ENCODE measurements at places on chromosomes 3 and 15. TPM values are rescaled to one million over a fixed set of nuclear protein-coding genes. Genes with fewer than 3 reads are reported as not detected.
A peak's percentile ranks its signal among the peaks of the same experiment; 100 is the strongest.

CTXN2 gene
- not detected for polyA plus RNA-seq

GRCh38 chr15:69600556-69601085, 148.0 kb downstream of the RPLP1 start:
- H3K36me3 ChIP-seq = no peaks in the 10 kb centered on the region
- DNase-seq = no peak
- H3K27me3 ChIP-seq = peaks cover 16% of the 10 kb centered on the region
- no peak overlapping the region for H3K27ac ChIP-seq
- no peaks in the 10 kb centered on the region for H3K4me1 ChIP-seq

- no peak overlapping the region for H3K4me3 ChIP-seq
- no peaks in the 10 kb centered on the region for H3K27me3 ChIP-seq
- DNase-seq = no peak
- no peaks in the 10 kb centered on the region for H3K36me3 ChIP-seq
- no peak overlapping the region for H3K27ac ChIP-seq
Measured at GRCh38 chr3:156317462-156318074, 197.2 kb downstream of the KCNAB1 start.

GRCh38 chr15:58360421-58361090, 71.2 kb upstream of the LIPC start:
- peaks cover 9% of the 10 kb centered on the region for H3K36me3 ChIP-seq
- peaks cover 27% of the 10 kb centered on the region for H3K4me1 ChIP-seq
- peaks cover 1% of the 10 kb centered on the region for H3K27me3 ChIP-seq
- H3K4me3 ChIP-seq = no peak overlapping the region
- no peak for DNase-seq

DNA sequence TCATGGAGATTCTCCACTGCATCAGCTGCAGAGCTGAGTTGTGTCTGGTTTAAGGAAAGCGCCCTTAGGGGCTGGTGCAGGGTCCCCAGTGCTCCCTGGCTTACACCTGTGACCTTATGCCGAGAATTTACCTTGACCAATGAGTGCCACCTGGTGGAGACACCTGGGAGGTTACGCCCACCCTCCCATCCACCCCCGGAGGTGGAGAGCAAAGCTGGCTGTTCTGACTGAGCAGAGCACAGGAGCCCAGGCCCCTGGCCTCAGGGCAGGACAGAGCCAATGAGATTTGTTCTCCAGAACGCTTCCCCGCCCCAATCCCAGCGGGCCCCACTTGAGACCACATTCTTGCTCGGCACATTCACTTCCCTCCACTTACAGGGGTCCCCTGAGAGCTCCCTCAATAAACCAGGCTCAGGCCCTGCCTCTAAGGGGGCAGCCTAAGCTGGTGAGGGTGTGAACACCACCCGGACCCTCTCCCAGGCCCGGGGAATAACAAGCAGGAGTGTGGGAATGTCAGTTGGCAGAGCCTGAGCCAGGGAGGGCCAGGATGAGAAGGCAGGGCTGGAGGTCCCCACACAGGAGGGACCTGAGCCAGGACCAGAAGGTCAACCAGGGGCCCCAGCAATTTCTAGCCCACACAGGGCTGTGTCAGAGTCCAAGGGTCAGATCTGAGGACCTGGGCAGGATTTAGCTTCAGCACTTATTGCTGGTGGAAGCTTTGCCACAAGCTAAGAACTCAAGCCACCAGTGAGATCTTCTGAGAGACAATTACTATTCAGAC, 117.1 kb downstream of the TPRA1 start:
- no peaks in the 10 kb centered on the region for H3K4me1 ChIP-seq
- DNase-seq = no peak
- no peak overlapping the region for H3K4me3 ChIP-seq
- H3K36me3 ChIP-seq = no peaks in the 10 kb centered on the region
- no peak overlapping the region for H3K27ac ChIP-seq

GRCh38 chr3:57952208-57952631, 56.0 kb upstream of the FLNB start:
- DNase-seq = no peak
- no peak overlapping the region for H3K4me3 ChIP-seq
- peaks cover 5% of the 10 kb centered on the region for H3K27me3 ChIP-seq
- peaks cover 11% of the 10 kb centered on the region for H3K4me1 ChIP-seq

DNA sequence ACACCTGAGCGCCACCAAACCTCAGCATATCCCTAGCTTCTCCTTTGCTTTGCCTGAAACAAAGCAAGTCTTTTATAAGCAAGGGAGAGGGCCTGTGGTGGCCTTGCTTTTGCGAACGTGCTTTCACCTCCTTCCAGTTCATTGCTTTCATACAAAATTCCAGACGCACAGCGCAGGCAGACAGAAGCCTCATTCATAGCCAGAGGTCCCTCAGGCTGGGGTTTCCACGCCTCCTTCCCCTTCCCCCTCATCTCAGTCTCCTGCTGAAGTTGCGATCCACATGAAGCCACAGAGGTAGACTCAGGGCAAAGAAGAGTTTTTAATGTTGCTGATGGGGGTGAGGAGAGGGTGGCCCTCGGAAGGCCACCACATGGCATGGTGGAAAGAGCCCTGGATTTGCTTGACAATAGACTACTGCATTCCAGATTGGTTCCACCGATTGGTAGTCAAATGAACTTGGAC, 59.4 kb upstream of the FLNB start:
- no peaks in the 10 kb centered on the region for H3K36me3 ChIP-seq
- DNase-seq = no peak
- H3K4me3 ChIP-seq = no peak overlapping the region
- no peak overlapping the region for H3K27ac ChIP-seq
- peaks cover 11% of the 10 kb centered on the region for H3K4me1 ChIP-seq

- H3K4me3 ChIP-seq = no peak overlapping the region
- no peaks in the 10 kb centered on the region for H3K27me3 ChIP-seq
- DNase-seq = no peak
- no peaks in the 10 kb centered on the region for H3K4me1 ChIP-seq
- no peaks in the 10 kb centered on the region for H3K36me3 ChIP-seq
Measured at GRCh38 chr15:71044006-71044405, 71.3 kb upstream of the THSD4 start.

- H3K27ac ChIP-seq = no peak overlapping the region
- no peaks in the 10 kb centered on the region for H3K36me3 ChIP-seq
- peaks cover 18% of the 10 kb centered on the region for H3K4me1 ChIP-seq
- no peak overlapping the region for H3K4me3 ChIP-seq
Measured at GRCh38 chr3:112115161-112115739, 17.8 kb downstream of the GCSAM start.

DNA sequence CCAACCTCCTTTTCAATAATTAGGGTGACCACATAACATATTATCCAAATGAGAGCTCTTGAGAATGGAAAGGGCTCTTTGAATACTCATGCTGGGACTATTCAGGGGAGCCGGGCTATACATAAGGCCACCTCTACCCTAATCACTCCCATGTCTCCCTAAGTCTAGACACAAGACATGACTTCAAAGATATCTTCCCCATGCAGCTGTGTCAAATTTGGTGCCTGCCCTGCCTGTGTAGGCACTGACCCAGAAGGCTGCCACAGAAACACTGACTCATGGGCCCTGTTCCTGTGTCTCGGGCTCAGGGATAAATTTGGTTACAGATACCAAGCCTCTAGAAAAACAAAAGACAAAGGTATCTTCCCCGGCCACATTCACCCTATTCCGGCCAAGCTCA, 70.3 kb downstream of the MYLK start:
- no peak overlapping the region for H3K4me3 ChIP-seq
- no peaks in the 10 kb centered on the region for H3K4me1 ChIP-seq
- no peaks in the 10 kb centered on the region for H3K27me3 ChIP-seq
- no peaks in the 10 kb centered on the region for H3K36me3 ChIP-seq
- DNase-seq = no peak

GRCh38 chr15:64776402-64776786, 1.0 kb upstream of the RBPMS2 start:
- peak overlapping the region; percentile 81 for H3K4me3 ChIP-seq
- no peak for DNase-seq
- H3K27ac ChIP-seq = no peak overlapping the region
- peaks cover 5% of the 10 kb centered on the region for H3K27me3 ChIP-seq
- H3K4me1 ChIP-seq = peaks cover 22% of the 10 kb centered on the region
- no peaks in the 10 kb centered on the region for H3K36me3 ChIP-seq
